ENCODE measurements at places on chromosomes 11 and 22.

DNA sequence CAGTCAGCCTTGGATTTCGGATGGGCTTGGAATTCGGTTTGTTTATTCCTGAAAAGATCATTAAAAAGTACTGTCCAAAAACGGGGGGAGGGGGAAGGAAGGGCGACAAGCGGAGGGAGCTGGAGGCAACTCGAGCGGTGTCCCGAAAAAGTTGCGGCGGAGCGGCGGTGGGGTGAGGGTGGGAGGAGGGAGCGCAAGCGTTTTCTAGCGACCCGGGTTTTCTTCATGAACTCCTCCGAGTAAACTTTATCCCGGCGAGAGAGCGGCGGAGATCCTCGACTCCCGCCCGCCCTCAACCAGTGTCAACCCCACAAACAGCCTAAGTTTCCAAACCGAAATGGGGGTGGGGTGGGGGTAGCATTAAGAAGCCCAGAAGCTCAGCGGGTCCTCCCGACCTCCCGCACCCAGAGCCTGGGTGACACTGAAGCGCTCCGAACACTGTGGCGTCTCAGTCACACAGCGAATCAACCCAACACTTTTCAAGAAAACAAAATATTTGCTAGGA, 133.0 kb upstream of the C11orf58 start:
- DNase-seq = peak; percentile 35

GRCh38 chr11:2134022-2135010, 4.9 kb downstream of the IGF2 start:
- DNase-seq = no peak

GRCh38 chr11:69380921-69381581, 87.1 kb downstream of the MYEOV start:
- DNase-seq = no peak

DNA sequence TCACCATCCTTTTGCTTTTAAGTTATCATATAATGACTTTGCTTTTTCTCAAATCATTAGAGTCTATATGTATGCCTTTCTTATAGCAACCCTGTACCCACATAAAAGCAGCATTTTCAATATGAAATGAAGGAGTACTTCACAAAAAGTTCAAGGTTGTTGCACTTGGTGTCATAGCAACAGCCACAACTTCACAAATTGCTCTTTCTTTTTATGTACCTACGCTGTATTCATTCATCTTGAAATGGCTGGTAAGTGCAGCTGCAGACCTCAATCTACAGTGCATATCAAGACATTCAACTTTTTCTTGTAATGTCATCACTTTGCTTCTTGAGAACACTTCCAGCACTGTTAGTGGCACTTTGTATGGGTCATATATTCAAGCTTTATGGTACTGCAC, 18.6 kb downstream of the CWC15 start:
- DNase-seq = no peak

- no peak for DNase-seq
Observed at GRCh38 chr11:83957038-83957900, 671.1 kb upstream of the CCDC90B start.

DNA sequence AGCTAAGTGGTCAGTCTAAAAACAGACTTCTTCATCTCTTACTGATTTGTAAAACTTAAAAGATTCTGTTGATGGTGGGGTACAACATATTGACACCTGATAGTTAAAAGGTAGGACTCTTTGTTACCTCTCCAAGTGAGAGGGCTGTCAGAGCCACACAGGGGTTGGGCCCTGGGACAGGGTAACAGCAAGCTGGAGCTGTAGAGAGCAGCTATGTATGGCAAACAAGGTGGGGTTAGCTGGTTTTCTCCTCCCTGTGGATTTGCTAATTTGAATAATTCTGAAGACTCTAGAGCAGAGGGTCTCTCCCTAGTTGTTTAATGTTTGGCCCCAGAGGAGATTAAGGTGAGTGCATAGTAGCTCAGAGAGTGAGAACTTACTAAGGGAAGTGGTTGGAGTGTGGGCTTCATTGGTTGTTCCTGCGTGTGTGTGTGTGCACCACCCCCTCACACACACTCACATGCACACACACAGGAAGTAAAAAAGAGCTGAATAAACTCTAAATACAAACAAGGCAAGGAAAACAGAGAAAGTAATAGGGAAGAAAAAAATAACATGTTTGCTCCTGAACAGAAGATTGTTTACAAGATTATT, 9.2 kb upstream of the GAS2 start:
- no peak for DNase-seq

- DNase-seq = no peak
Observed at GRCh38 chr11:121895919-121896318, 220.1 kb downstream of the BLID start.

GRCh38 chr22:48496226-48496845, 1331.3 kb downstream of the BRD1 start:
- DNase-seq = no peak

GRCh38 chr22:32515084-32515483, 40.5 kb downstream of the FBXO7 start:
- DNase-seq = no peak

- no peak for DNase-seq
Observed at GRCh38 chr22:27507111-27507611, 294.4 kb downstream of the MN1 start.

GRCh38 chr11:92204731-92205130, 19.9 kb upstream of the FAT3 start:
- peak; percentile 84 for DNase-seq

GRCh38 chr22:48758881-48759875, 1068.5 kb downstream of the BRD1 start:
- no peak for DNase-seq

DNA sequence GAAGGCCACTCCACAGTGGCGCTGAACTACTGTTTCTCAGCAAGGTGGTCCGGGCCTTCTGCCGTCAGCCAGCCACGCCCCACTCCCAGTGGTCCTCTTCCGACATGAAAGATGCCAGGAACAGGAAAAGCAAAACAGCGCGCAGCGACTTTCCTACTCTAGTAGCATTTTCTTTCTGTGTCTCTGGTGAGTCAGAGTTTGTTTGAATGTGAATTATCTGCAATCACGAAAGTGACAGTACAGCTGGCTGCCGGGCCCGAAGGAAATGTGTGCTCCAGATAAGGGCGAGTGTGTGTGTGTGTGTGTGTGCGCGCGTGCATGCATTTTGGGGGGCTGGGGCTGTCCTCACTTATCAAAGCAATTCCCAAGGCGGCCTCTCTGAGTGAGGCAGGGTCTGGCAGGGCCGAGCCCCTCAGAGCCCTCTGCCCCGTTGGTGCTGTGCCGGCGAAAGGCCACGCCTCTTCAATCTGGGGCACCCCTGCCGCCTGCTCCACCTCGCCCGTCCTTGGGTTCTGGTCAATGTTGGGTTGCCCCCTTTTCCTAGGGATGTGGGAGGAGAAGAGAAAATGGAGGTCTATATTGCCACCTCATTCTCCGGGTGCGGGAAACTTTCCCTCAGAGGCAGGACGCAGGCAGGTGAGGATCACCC, 288.5 kb downstream of the KIRREL3 start:
- no peak for DNase-seq

DNA sequence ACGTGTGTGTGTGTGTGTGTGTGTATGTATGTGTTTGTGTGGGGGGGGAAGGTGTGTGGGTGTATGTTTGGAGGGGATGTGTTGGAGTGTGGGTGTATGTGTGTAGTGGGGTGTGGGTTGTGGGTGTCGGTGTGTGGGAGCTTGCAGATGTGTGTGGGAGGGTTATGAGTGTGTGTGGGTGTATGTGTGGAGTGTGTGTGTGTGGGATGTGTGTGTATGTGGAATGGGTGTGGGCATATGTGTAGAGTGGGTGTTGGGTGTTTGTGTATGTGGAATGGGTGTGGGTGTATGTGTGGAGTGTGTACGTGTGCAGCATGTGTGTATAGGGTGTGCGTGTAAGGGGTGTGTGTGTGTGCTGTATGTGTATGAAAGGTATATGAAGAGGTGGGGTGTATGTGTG, 14.7 kb downstream of the STX3 start:
- no peak for DNase-seq

- DNase-seq = no peak
Observed at GRCh38 chr11:43998308-43998707, 49.5 kb upstream of the ACCSL start.

DNA sequence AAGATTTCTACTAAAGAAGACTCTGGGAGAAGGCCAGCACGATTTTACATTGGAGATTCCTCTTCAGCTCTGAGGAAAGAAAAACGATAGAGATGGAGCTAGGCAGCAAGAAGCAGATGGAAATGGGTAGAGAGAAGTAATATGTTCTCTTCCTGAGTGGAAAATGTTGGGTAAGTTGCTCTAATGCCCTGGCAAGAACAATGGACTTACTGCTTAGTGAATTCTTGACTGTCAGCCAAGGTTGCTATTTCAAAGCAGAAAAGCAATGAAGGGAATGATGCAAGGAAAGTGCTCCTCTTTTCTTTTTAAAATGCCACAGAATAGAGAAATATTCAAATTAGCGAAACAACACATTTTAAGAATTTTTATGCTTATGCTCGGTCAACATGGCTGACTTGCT, 38.4 kb upstream of the CWF19L2 start:
- no peak for DNase-seq

- peak; percentile 42 for DNase-seq
Observed at GRCh38 chr11:8531312-8531711, 62.7 kb downstream of the STK33 start.

- no peak for DNase-seq
Observed at GRCh38 chr11:11814614-11815452, 26.9 kb upstream of the USP47 start.

DNA sequence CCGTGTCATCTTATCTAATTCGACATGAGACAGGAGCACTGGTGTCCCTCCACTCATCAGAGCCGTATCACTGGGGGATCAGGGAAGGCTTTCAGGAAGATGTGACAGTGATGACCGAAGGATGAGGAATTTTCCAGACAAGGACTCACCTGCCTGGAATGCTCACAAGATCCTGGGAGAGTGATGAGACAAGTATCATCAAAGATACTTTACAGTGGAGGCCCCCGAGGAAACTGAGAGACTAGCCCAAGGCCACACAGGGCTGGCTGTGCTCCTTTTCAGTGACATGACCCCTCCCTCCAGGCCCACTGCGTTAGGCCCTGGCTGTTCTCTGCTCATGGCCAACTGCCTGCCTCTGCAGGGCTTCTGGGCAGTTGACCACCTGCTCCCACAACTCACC, 13.0 kb downstream of the CLPB start:
- no peak for DNase-seq

DNA sequence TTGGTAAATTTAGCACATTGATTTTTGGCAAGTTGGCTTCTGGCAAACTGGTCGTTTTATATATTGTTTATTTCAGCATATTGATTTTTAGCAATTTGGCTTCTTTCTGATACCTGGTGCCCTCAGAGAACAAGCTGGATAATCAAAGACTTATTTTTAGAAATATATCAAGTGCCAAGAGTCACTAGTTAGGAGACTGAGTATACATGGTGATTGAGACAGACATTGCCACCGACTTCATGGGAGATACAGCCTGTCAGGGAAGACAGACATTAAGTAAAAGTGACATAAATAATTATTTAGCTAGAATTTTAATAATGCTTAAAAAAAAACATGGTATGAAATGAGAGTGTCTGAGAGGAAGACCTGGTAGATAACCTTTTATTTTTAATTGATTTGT, 242.3 kb upstream of the MTNR1B start:
- no peak for DNase-seq

GRCh38 chr22:47474895-47475294, 712.4 kb downstream of the TBC1D22A start:
- no peak for DNase-seq

GRCh38 chr22:31346733-31347250, 646 bp upstream of the PATZ1 start:
- DNase-seq = peak; percentile 77

DNA sequence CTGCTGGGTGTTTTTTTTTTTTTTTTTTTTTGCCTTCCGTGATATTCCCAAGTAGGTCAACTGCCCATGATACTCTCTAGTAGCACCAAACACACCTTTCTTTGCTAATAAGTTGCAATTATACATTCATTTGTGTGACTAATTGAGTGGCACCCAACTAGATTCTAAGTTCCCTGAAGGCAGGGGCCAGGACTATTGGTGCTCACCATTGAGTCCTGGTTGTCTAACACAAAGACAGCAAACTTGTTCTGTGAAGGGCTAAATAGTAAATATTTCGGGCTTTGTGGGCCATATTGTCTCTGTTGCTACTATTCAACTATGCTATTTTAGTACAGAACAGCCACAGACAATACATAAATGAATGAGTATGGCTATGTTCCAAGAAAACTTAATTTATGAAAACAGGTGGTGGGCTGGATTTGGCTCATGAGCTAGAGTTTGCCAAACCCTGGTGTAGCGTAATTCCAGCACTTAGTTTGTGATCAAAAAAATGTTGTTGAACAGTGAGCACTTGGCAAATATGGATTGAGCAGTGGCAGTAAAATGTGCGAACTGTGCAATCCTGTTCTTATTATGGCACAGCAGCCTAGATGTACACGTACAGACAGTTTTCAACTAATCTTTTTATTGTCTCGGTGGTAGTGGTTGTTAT, 11.3 kb downstream of the ENDOD1 start:
- no peak for DNase-seq

GRCh38 chr11:29707924-29708323, 308.9 kb downstream of the KCNA4 start:
- DNase-seq = no peak

DNA sequence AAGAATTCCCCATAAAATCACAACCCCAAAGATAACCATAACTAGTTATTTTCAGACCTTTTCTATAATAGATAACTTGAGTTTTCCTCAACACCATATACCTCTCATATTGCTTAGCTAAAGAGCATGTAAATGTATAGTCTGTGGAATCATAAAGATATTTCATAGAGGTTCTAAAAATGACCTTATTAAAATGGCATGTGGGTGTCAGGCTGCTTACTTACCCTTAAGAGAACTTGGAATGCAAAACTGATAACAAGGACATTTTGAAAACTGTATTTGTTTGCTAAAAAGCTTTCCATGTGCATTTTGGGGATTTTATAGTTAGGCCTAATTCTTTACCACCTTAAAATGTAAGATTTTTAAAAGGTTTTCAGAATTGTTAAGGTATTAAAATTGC, 4.7 kb downstream of the SIK2 start:
- DNase-seq = no peak
